ENCODE measurements at places on chromosomes 12 and 14.

DNA sequence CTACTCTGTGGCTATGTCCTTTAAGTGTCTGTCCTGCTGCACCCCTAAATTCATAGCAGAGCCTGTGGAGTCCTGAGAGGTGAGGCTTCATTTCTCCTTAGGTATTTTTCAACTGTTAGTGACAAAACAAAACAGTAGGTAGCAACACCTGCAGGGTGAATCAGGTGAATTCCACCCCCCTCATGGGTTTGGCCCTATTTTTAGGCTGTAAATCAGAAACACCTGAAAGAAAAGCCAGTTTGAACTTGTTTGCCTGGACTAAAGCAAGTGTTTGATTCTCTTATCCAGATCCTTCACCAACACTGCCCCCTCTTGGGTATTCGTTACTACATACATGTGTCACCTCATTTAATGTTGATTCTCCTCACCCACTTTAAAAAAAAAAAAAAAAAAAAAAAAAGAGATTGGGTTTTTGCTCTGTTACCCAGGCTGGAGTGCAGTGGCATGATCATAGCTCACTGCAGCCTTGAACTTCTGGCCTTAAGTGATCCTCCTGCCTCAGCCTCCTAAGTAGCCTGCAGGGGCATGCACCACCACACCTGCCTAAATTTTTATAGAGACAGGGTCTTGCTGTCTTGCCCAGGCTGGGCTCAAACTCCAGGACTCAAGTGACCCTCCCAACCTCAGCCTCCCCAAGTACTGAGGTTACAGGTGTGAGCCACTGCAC is 10.3 kb downstream of the TBPL2 start:
- peak; percentile 59 for DNase-seq

- no peak for DNase-seq
Measured at GRCh38 chr14:65904988-65905387, 492.5 kb downstream of the FUT8 start.

DNA sequence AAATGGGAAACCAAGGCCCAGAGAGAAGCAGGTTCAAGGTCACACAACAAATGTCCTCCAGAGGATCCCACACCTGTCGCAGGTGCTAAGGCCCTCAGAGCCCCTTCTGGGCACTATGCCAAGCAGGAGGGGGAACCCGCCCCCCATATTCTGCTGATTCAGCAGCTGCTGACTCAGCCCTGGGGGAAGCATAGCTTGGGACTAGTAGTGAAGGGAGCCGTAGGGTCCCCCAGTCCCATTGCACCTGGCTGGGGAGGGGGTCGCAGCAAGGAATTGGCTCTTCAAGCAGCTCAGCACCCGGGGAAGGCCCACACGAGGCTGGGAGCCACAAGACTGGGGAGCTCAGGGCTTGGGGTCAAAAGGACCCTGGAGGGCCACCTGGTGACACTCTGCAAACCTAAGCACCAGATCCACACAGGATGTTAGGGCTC is 1.0 kb downstream of the RASAL1 start:
- DNase-seq = no peak

GRCh38 chr12:107320929-107321631 is 227.7 kb upstream of the CRY1 start:
- DNase-seq = no peak

GRCh38 chr14:36998686-36999085 is 173.7 kb downstream of the SLC25A21 start:
- DNase-seq = no peak

DNA sequence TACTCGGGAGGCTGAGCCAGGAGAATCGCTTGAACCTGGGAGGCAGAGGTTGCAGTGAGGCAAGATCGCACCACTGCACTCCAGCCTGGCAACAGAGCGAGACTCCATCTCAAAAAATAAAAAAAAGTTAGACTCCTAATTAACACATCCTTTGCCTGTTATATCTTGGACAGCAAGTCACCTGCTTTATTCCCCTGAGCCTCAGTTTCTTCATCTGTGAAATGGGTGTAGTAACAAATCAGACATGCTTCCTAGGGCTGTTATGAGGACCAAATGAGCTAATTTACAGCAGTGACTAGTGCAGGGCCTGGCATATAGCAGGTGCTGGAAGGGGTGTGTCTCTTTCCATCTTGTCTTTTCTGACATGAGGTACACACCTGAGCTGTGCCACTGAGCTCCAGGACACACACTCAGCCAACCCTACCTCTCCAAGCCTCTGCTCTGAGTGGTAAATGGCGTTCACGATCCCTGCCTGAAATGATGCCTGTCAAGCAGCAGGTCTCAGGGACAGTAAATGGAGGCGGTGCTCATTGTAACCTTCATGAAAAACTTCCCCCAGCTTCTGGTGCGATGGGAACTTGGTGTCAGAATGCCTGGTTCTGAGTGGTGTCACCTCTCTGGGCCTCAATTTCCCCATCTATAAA is 31.7 kb downstream of the FOXN4 start:
- DNase-seq = no peak

All from NCI-H526 (cell line).